ENCODE measurements at places on chromosomes 5 and 9.

DNA sequence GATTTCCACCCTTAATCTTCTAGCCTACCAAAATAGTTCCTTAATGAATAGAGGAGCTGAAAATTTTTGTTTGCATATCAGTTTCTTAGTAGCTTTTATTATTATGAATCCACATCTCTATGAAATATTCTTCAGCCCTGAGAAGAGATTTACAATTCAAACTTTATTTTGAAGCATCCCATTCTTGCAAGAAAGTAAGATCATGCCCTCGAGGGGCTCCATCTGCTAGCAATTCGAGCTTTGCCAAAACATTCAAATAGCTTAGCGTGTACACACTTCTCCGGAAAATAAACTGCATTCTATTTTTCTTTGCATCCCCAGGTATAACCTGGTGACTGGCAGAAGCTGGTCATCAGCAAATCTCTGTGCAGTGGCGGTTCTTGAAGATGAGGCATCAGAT is 370.7 kb downstream of the MTRR start:
- no peak for DNase-seq

DNA sequence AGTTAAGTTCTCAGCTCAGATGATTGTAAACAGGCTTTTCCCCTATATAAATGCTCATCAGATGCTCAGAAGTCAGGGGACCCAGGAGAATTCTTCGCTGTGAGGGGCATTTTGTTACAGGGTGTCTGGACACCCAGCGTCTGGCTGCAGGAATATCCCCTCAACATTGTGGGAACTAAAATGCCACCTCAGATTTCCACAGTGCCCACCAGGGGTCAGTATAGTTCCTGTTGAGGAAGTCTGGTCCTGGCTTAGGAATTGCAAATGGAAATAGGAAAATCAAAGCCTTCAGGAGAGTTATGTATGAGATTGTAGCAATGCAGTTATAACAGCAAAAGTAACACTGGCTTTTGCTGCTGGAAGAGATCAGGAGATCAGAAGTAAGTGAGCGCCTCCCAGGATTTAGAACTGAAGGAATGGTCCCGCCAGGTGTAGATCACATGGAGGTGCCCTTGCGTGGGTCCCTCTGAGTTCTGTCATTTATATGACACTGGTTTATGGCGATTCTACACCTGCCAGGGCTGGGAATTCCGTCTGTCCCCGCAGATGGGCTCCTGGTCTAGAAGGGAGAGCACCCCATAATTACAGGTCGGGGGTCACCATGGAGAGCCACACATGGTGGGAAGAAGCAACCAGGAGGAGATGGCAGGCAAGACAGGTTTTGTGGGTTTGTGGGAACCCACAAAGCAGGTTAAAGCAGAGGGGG is 47.1 kb upstream of the CTSL start:
- DNase-seq = no peak

- no peak for DNase-seq
These were observed 167.7 kb upstream of the DMAC1 start for GRCh38 chr9:7967093-7967827.

GRCh38 chr5:172402531-172403188 is 51.7 kb downstream of the SH3PXD2B start:
- no peak for DNase-seq

- no peak for DNase-seq
These were observed 121.3 kb downstream of the DAB2IP start for GRCh38 chr9:121772600-121773285.

- no peak for DNase-seq
These were observed 70.1 kb upstream of the MEF2C start for GRCh38 chr5:88952996-88953643.

- no peak for DNase-seq
These were observed 37.6 kb upstream of the GGTA1 start for GRCh38 chr9:121537283-121537682.

- DNase-seq = no peak
These were observed 536.0 kb downstream of the GABRG2 start for GRCh38 chr5:162603443-162604070.

DNA sequence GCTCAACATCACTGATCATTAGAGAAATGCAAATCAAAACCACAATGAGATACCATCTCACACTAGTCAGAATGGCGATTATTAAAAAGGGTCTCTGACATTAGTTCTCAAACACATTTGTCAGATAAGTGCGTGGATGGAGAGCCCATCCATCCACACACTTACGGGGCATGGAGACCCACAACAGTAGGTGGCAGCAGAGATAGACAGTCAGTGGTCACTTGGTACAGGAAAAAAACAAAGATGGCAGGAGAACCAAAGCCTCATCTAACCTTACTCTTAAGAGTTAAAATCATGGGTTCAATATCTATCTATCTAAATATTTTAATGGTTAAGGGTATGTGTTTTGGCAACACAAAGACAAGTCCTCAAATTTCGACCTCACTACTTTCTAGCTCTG is 1378.7 kb upstream of the C9orf72 start:
- DNase-seq = no peak

- DNase-seq = no peak
These were observed 120.7 kb downstream of the PBX3 start for GRCh38 chr9:125867751-125868415.

DNA sequence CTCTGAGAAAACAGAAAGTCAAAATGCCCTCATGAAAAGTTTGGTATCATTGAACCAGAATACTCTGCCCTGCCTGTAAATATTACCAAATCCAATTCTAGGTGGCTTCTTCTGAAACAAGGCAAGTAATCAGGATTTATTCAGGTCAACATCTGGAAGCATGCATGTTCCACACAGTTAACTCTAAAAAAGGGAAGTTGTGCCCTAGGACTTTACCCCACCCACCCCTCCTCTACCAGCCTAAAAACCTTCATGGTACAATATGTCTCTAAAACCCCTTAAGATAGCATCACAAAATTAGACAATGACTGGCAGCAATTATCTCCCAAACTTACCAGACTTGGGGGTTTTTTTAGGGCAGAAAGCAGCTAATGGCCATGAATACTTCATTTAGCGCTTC is 414.8 kb upstream of the SLC30A5 start:
- no peak for DNase-seq

DNA sequence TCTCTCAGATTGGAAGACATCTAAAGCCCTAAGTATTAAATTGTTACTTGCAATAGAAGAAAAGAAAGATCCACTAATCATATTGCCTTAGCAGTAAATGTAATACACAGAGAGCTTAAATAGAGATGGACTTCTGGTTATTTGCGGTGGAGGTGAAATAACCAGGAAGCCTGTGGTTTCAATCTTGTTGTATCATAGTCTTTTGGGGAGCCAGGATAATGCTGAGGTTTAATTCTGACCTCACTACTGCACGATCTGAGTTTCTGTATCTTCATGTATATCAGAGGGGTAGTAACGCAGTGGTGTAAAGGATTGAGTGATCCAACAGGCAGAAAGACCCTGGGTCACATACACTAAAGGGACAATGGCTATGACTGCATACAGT is 71.7 kb downstream of the ANKRD55 start:
- DNase-seq = no peak

DNA sequence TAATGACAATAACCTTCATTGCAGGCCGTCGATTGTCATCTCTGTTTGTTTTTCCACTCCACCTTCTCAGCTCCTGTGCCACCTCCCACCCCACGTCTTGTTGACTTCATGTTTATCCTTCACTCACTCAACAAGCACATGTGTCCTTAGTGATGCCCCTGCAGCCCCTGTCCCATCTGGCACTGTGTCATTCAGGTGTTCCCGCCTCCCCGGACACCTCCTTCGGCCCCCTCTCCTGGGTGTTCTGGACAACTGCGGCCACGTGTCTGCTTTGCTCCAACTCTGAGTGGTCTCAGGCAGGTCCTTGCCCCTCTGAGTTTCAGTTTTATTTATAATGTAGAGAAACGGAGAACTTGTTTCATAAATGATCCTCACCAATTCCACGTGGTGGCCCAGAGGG is 91.0 kb upstream of the COL5A1 start:
- no peak for DNase-seq

- DNase-seq = no peak
These were observed 314.2 kb upstream of the DAP start for GRCh38 chr5:11075035-11075805.

GRCh38 chr9:104864675-104865104 is 63.3 kb downstream of the ABCA1 start:
- no peak for DNase-seq

DNA sequence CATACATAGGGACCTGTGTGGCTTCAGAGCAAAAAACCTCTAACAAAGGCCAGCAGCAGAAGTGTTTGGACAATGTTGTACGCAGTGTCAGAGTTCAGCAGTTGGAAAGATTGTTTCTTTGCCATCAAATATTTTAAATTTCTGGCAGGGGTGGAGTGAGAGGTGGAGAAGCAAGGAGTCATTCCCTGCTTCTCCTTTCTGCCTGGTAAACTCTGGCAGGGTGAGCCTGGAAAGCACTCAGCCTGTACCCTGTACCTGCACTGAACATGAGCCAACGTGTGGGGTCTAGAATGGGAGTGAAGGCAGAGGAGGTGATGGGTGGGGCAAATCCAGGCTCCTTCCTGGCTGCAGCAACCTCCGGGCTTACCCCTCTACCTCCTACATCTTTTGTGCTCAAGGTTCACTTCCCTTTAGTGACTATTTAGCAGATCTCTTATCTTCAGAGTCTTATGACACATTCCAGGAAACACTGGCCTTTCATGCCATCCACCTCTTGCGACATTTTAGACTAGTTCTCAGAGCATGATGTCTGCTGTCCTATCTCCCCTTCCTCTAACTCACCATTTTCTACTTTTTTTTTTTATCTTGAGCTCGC is 445.0 kb upstream of the PIK3R1 start:
- no peak for DNase-seq

DNA sequence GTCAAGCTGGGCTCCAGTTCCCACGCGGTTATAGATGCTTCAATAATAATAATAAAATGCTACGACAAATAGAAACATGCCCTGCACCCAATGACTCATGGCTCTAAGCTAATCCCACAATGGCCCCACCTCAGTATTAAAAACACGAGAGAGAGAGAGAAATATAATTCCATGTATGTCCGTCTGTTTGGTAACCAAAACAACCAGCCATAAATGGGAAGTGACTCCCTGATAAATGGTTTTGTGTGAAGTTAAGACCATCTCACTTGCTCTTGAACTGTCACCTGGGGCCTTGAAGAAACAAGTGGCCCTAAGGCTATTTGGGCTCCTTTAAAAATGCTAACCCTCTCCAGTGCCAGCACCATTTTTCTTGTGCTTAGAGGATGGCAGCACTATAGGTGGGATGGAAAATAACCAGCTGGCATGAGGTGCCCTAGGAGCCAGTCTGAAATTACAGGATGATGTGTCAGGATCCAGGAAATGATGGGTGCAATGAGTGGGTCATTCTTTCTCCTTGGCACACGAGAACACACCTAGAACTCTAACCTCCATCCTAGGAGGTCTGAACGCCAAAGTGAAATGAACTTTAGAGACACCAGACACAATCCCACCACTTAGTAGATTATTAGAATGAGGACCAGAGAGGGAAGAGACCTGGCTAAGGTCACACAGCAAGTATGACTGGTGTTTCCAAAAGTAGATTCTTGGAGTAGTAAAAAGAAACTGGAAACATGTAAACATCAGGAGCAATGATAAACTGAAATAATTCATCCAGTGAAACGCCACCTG is 35.7 kb upstream of the ADRB2 start:
- DNase-seq = no peak

DNA sequence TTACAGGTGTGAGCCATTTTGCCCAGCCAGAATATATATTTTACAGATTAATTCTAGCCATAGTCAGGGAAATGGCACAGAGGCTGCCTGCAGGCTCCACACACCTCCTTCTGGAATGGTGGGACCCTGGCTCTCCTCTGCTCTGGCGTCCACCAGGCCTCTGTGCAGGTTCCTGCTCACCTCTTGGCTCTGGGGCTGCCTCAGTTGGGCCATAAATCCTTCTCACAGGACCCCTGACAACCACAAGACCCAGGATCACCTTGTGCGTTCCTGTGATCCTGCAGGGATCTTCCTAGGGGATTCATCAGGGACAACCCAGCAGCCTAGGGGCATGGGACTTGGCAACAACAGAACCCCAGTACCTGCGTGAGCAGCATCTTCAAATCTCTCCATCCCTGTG is 93.0 kb upstream of the FSTL4 start:
- no peak for DNase-seq

DNA sequence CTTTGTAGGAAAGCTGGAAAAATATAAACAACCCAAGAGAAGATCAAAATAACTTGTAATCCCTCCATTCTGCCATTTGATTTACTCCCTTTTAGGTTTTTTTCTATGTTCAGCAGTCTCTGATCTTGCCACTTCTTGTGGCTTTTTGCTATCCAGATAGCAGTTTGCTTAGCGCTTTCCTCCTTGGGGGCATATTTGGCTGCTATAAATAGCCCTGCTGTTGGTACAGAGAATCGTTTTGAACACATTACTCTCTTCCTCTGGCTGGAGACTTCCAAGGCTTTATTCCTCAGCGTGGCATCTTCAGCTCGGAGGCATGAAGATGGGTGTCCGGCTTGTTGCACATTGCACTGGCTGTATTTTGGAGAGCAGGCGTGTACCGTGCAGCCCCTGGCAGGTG is 38.6 kb downstream of the HMCN2 start:
- DNase-seq = no peak

- no peak for DNase-seq
These were observed 90.1 kb downstream of the THBS4 start for GRCh38 chr5:80125022-80125961.

DNA sequence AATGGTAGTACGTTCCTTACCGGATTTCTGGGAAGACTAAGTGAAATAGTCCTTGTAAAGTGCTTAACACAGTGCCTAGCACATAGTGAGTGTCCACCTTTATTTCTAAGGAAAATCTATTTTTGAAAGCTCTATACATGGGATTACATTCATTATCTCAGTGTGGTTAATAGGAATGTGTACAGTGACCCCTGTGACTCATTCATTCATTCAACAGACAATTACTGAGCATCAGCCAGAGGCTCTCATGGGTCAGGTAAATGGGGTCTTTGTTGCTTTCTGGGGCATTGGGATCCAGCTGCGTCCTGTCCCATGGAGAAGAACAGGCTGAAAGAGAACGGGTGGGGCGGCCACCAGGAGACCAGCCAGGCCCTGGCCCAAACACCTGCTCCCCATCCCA is 226.2 kb upstream of the TBC1D2 start:
- DNase-seq = no peak

DNA sequence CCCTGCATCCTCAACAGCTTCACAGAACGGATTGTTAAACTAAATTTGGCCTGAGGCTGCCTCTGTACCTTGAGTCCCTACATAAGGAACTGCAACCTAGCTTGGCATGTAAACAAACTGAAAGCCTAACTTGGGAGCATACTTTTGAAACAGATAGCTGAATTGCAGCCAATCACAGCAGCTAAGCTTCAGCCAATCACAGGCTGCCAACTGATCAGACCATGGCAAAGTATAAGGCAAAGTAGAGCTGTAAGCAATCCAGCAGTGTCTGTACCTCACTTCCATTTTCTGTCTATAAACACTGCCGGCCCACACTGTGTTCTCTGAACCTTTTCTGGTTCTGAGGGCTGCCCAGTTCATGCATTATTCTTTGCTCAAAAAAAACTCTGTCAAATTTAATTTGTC is 8.9 kb upstream of the ZNF483 start:
- DNase-seq = no peak

- DNase-seq = no peak
These were observed 99.0 kb downstream of the ICE1 start for GRCh38 chr5:5521478-5521877.
